ENCODE measurements at places on chromosomes 6 and 20. TPM values are rescaled to one million over a fixed set of nuclear protein-coding genes. Genes with fewer than 3 reads are reported as not detected.

Gene RBCK1
- total RNA-seq: 124 TPM

Gene BTN2A1
- total RNA-seq: 29.1 TPM

Gene ZFP57
- not detected for total RNA-seq

Gene ELOVL2
- total RNA-seq: 0.12 TPM

DNA sequence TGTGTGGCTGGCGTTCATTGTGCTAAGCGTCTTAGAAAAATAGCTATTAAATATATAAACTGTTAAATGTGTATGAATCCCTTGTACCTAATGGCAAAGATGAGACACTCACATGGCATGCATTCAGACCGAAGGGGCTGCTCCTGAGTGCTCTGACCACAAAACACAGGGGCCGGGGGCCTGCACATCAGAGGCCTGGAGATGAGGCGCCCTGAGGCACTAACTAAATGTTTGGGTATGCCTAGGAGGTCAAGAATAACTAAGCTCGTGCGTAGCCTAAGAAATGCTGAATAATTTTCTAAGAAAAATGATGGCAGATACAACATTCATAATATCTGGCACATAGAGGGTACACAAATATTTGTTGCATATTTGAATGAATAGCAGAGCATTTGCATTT lies 92.5 kb downstream of the PSMB1 start:
- DNase-seq: no peak

DNA sequence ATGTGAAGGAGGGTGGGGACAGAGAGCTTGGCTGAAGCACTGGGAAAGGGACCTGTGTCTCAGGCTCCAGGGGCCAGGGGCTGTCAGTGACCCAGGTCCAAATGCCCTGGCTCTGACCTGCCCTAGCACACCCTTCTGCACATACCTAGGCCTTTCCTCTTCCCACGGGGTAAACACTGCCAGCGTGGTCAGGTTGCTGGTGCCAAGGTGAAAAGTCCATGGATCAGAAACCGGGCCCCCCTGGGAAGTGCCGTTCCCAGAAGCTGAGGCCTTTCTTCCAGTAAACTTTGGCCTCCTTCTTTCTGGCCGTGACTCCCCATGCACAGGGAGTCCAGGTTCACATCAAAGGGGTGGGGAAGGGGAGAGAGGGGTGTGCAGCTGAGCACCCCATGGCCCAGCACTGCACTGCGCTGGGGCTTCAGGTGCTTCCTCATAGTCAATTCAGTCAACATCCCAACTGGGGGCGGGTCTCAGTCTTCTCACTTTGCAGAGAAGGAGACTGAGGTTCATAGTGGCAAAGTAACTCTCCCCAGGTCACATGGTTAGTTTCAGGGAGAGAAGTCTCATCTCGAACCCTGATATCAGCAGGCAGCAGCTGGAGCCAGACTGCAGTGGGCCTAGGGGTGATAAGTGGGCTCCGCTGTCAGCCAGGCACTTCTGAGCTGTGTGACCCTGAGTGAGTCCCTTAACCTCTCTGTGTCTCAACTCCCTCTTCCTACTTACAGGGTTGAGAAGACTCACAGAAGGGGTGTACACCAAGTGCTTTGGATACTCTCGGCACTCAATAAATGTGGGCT lies 17.0 kb downstream of the PCK1 start:
- no peak for DNase-seq

Gene BMP6
- 0.98 TPM for total RNA-seq

Gene MOCS1
- 30.9 TPM for total RNA-seq

DNA sequence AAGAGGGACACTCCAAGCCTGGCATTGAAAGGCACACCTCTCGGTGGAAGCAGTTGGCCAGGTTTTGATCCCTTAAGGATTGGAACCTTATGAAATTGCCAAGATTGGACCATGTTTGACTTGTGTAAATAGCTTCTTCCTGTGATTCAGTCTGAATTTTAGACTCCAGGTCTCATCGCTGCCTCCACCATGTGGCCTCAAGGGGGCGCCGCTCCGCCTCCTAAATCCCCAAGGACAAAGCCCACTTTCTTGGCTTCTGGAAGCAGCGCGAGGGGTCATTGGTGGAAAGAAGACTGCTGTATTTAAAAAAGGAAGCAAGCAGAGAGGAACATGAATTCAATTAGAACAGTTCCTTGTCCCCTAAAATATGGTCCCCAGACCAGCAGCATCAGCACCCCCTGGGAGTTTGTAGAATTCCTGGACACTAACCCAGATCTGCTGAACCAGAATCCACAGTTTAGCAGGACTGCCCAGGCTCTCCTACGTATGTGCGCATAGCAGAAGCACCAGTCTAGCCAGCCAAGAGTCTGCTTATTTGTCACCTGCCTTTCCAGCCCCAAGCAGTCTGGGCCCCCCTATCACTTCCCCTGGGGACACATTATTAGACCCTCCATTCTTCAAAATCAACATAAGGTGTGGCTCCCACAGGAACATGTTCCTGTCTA lies 108.5 kb downstream of the LY86 start:
- peak; percentile 88 for DNase-seq
